ENCODE measurements at places on chromosomes 3 and 15. TPM values are rescaled to one million over a fixed set of nuclear protein-coding genes. Genes with fewer than 3 reads are reported as not detected.

GRCh38 chr3:196772102-196772501, 32.4 kb downstream of the PAK2 start:
- no peak for DNase-seq

DNA sequence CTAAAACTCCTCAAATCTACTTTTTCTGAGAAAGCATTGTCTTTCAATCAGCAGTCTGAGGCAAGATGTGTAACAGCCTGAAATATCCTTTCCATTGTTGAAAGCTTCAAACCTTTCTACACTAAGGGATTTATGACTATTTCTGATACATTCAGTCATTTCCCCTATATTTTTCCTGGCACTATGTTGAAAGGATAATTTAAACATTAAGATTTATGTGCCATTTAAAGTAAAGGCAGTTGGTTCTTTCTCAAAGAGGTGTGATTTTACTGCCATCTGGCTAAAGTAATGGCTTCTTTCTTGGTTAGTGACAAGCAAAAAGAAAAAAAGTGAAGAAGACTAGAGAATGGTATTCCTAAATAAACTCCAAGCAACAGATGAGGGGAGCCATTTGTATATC, 249.6 kb upstream of the COL8A1 start:
- no peak for DNase-seq

- no peak for DNase-seq
Observed at GRCh38 chr3:42013691-42014457, 52.0 kb upstream of the ULK4 start.

GRCh38 chr15:48806151-48806550, 4.7 kb downstream of the CEP152 start:
- DNase-seq, result peak; percentile 15

GRCh38 chr3:53384465-53385423, 37.4 kb upstream of the DCP1A start:
- DNase-seq, result no peak

DNA sequence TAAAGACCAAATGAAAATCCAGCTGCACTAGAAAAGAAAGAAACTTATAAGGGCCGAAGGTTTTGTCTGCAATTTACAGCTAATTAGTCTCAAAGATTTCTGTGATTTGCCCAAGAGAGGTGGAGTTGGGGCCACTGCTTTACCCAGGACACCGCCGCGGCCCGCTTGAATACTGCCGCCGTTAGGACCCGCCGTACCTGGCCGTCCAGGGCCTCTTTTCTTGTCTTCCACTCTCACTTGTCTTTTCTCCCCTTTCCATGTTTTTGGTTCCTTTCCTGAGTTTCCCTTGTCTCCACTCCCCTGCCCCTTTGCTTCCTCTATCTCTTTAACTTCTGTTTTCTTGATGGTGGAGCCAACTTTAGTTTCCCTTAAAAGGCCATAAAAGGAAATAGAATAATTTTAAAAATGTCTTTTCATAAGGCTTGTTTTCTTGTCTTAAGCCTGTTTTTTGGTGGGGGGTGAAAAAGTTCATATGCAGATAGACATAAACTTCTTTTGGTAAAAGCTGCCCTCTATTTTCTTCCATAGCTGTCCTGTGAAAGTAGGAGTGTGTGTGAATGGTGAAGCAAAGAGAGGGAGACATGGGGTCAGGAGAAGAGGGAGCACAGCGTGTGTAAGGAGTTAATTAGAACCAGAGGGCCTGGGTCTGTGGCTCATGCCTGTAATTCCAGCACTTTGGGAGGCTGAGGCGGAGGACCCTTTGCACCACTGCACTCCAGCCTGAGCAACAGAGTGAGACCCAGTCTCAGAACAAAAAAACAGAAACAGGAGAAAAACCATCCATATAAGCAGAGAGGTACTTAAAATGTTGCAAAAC, 16.0 kb upstream of the CCNL1 start:
- peak; percentile 54 for DNase-seq

DNA sequence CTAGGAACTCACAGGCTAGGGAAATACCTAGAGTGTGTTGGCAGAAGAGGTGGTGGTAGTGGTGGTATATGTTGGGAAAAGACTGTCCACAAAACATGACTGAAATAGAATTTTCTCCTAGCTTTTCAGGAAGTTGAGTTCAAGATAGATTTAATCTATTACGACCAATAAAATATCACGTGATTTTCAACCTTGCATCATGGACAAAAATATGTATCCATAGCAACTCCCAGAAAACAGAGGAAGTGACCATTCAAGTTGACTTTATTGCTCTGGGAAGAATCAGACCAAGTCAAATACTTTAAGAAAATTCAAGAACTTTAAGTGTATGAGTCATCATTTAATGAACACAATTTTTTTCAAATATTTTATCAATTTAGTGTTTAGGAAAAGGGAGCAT, 347.0 kb upstream of the ZNF385D start:
- no peak for DNase-seq

The IL5RA gene
- polyA plus RNA-seq, result not detected

All from IMR-90 (cell line).